ENCODE measurements at places on chromosomes 7 and 10.

GRCh38 chr10:103512166-103512565 lies 18.7 kb downstream of the NEURL1 start:
- no peak for DNase-seq

- DNase-seq, result no peak
Measured at GRCh38 chr10:131456411-131456810, 144.9 kb upstream of the TCERG1L start.

- no peak for DNase-seq
Measured at GRCh38 chr7:92360387-92360786, 86.9 kb upstream of the GATAD1 start.

GRCh38 chr10:19815036-19815730 lies 1.0 kb upstream of the PLXDC2 start:
- no peak for DNase-seq

DNA sequence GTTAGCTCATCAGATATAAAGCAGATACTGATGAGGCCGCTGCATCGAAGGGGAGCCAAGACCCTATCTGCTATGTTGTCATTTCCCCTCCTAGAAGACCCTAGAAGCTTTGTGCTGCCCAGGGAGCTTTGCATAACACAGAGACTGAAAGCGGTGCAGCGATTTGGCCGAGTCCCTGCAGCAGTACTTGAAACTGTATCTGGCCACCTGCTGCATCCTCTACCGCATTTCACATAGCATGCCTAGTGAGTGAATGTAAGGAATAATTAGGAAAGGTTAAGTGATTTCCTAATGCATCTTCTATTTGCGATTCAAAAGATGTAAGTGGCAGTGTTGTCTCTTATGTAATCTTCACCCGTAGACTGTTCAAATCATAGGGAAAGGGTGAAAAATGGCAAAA lies 106.7 kb downstream of the LRMDA start:
- DNase-seq, result no peak
